ENCODE measurements at places on chromosomes 1 and 21.

- no peak for DNase-seq
These were observed 123.1 kb downstream of the AKT3 start for GRCh38 chr1:243726806-243727502.

DNA sequence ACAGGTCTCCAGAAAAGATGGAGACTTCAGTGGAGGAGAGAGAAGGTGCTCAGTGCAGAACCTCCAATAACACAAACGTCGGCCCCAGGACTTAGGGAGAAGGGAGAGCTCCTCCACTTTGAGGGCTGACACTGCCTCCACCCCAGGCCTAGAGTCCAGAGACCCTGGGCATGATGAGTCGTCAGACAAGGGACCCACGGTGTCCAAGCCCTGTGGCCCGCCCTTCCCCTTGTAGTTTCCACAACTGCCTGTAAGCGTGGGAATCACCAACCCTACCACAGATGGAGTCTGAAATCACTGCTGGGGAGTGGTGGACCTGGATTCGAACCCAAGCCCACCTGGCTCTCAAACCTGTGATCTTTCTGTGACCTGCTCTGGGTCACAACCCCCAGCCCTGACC, 281.1 kb downstream of the NPHP4 start:
- no peak for DNase-seq

GRCh38 chr1:85992791-85993190, 163.8 kb downstream of the COL24A1 start:
- no peak for DNase-seq

- DNase-seq, result no peak
These were observed 24.7 kb downstream of the VAMP4 start for GRCh38 chr1:171717062-171717718.

Data from GOT3 (cell line).